Dermis blood vessel endothelial cell (primary cell): ENCODE measurements at places on chromosomes 1 and 21. TPM values are rescaled to one million over a fixed set of nuclear protein-coding genes. Genes with fewer than 3 reads are reported as not detected.

Gene MSH4
- total RNA-seq: 0.14 and 0.34 TPM in 2 replicates

Gene PYHIN1
- total RNA-seq: not detected in 2 replicates

Gene MEX3A
- 4.8 and 8.8 TPM in 2 replicates for total RNA-seq

Gene OLFML2B
- total RNA-seq: 0.14 and 0.17 TPM in 2 replicates

Gene TFAP2E
- total RNA-seq: 0.14 and 0.17 TPM in 2 replicates

Gene SWT1
- total RNA-seq: 6.4 and 7.1 TPM in 2 replicates

Gene RHD
- total RNA-seq: 0.09 and 0.34 TPM in 2 replicates

Gene MPL
- 0.09 TPM in 1 of 2 replicates, not detected in the other for total RNA-seq

Gene SPATA45
- not detected in 2 replicates for total RNA-seq

Gene S100A14
- total RNA-seq: 0.42 and 0.68 TPM in 2 replicates

Gene GJA4
- total RNA-seq: 54.3 and 61.8 TPM in 2 replicates

Gene L1TD1
- not detected in 2 replicates for total RNA-seq

Gene C1orf56
- total RNA-seq: 1.1 and 1.4 TPM in 2 replicates

Gene KCNE1
- under 0.01 and 0.14 TPM in 2 replicates for total RNA-seq

Gene DCDC2B
- total RNA-seq: not detected in 2 replicates
